ENCODE measurements at places on chromosomes 4 and X.

DNA sequence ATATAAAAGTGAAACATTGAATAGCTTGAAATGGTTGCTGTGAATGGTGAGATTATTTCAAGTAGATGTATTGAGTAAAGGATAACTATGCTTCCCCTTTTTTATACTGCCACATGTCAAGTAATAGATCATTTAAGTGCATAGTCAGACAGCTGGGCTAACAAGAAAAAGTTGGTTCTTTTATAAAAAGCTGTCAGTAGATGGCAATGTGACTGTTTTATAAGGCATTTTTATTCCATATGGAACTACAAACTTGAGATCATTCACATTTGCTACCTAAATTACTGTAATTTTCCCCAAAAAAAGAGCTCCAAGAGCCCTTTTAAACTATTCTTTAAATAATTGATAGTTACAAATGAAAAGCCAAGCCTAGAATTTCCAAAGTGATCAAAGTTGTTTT, 831.0 kb downstream of the C4orf33 start:
- DNase-seq: no peak

DNA sequence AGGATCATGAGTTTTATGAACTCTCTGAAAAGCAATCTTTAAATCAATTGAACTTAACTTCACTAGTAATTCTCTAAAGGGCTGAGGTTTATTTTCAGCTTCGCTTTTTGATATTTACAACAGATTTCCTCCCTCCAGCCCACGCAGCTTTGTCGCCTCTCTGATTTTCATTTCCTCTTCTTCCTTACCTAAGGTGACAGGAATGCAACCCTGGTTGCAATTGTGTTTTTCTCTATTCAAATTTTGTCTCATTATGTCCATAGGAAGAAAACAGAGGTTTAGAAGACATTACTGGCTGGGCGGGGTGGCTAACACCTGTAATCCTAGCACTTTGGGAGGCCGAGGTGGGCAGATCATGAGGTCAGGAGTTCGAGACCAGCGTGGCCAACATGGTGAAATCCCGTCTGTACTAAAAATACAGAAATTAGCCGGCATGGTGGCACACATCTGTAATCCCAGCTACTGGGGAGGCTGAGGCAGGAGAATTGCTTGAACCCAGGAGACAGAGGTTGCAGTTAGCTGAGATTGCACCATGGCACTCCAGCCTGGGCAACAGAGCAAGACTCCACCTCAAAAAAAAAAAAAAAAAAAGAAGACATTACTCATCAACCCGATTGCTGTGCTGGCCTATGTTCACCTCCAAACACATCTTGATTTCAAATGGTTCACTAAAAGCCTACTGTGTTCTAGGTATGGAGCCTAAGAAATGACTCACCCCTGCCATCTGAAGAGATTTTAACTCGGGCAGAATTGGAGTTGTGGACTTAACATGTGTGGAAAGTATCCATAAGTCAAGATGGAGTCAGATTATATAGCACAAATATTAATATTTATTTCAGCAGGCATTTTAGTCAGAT, 36.8 kb downstream of the VSIG4 start:
- DNase-seq: no peak

DNA sequence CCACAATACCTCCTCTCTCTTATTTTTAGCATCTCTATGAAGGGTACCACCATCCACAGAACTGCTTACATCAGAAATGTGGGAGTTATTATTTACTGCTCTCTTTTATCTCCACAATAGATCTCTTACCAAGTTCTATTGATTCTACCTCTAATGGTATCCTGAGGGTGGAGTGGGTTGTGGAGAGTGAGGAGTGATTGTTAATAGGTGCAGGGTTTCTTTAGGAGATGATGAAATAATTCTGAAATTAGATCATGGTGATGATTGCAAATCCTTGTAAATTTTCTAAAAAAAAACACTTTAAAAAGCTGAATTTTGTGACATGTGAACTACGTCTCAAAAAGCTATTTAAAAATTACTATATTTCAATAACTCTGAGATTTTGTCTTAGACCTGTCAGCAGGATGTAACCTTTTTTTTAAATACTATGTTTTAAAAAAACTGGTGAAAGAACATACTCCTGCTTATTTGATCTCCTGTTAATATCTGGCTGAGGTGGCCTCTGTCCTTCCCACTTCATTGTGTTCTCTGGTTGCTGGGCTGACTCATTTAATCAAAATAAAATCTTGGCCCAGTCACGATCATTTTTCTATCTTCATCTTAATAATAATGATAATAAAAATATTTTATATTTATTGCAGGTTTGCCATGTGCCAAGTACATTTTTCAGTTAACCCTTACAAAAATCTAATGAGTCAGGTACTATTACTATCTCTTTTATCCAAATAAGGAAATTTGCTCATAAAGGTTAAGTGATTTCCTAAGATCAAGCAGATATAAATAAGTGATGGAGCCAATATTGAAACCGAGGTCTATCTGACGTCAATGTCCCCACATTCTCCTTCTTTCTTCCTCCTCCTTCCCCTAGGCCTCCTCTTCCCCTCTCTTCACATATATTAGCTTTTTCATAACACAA, 73.5 kb downstream of the GLUD2 start:
- DNase-seq: no peak

DNA sequence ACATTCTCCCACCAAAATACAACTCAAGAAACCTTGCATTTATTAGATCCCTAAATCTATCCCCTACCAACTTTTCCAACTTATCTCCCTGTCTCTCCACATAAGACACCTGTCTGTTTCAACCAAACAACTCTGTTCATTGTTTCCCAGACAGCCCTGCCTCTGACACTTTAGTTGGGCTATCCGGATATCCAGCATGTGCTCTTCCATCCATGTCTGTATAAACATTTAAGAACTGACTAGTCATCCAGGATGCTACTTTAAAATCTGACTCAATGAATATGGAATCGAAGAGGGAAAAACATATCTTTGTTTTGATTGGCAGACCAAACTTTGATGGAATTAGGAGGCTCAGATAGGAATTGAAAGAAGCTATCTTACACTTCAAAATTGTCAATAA, 143.2 kb upstream of the DCAF8L1 start:
- no peak for DNase-seq

DNA sequence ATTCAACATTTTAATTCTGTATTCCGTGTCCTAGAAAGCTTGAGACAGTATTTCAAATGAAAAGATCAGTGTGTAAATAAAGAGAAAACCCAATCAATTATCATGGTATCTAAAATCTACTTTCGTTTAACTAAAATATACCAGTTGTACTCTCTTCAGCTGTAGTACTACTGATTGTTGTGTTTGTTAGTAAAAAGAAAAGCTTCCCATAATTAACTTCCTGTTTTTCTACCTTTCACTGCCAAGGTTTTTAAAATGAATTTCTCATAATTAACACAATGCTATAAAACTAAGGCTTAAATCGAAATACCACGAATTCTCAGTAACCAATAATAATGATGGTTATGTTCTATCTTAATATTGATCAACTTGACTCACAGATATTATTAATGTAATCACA, 37.4 kb downstream of the PPP3CA start:
- DNase-seq: no peak

DNA sequence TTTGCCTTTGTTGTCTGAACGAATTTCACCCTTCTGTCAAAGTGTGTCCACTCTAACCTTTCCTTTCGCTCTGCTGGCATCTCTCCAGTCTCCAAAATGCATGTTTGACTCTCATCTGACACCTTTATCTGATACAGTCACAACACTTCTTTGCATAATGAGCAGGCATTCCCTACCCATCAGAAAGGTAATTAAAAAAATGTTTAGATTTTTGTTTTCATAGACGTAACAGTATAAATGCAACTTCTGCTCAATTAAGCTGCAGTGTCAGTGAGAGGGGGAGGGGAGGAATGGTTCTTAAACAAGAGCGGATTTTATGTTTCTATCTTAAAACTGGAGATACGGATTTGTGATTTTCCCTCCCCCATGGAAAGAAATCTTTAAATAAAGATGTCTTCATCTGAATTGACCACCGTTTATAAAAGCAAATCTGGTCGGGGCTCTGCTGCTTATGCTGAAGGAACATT, 70.2 kb downstream of the CXXC4 start:
- DNase-seq: no peak

- DNase-seq: no peak
These were observed at the start of gene CCDC120 for GRCh38 chrX:49058794-49059193. Gene CCDC120 (plus strand): TSS chrX:49058999. CDS start chrX:49062042, 3,043 bp downstream.

DNA sequence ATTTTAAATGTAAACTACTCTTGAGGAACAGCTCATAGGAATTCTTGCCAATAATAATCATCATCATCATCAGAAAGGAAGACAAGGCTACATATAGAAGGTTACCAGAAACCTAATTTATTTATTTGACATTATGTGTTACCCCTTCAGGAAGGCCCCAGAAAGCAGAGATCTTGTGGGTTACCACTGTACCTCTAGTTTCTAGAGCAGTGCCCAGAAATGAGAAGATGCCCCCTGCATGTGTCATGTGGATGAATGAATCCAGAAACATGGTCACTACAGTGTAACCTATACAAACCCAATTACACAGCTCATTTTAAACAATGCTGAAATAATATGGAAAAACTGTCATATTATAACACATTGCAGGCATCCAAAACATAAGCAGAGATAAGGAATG, 70.4 kb downstream of the ARAP2 start:
- DNase-seq: no peak

- DNase-seq: no peak
These were observed 202.0 kb downstream of the RRAGB start for GRCh38 chrX:55919367-55920221.

- DNase-seq: no peak
These were observed 458.8 kb upstream of the LCORL start for GRCh38 chr4:18480342-18480741.

Measured in HT1080 (cell line).